H1 (cell line): ENCODE measurements at places on chromosomes 5 and 9.

GRCh38 chr5:2018390-2018724 lies 135.6 kb upstream of the IRX4 start:
- no peak for DNase-seq

DNA sequence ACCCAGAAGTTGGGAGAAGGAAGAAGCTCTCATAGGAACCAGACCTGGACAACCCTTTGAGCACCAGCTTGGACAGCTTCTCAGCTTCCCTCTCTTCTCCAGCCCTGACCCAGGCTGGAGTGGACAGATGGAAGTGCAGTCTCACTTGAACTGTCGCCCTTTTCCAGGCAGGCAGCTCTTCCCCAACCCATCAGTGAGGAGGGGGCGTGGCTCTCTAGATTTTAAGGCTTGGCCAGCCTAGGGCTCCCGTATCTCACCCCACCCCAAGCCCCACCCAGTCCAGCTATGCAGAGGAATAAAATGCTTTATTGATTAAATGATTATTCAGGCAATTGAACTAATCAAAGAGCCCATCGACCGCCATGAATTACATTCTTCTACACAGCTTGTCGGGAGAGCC lies 2.2 kb downstream of the PAX5 start:
- DNase-seq = no peak

DNA sequence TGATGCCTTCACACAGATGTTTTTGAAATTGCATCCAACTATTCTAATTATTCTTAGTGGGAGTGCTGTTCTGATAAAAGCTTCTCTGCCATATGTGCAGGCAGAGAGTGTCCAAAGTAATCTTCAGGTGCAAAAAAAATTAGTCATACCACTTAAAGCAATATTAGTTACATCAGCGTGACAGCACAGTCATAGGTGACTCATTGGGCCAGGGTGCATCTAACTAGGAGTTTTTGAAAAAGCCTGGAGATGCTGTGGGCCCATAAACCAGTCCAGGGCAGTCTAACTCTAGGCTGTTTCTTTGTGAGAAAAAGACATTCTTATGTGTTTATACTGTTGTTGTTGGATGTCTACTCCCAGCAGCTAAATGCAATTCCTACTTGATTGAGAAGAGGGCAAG lies 33.0 kb upstream of the C6 start:
- DNase-seq = no peak

GRCh38 chr9:131833083-131833482 lies 93.2 kb upstream of the RAPGEF1 start:
- no peak for DNase-seq

DNA sequence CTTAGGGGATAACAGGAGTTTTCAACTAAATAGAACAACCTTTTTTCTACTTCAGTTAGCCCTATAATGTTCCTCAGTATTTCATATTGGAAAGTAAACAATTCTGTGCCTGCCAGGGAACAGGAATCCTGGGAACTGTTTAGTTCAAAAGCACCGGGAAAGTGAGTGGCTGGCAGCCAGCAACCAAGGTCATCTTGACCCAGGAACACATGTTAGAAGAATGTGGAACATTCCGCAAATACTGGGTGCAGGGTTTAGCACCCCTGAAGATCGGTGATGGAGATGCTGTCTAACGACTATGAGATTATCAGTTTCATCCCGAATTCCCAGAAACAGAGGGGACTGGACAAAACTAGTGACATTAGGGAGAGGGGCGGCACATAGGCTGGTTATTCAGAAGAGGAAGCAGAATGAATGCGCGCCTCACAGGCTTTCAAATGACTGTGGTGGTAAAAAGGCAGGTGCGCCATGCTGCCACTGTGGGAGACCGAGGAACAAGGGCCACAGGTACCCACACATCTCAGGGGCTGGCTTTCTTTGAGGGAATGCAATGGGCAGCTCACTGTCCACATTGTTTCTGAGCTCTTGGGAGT lies 51.2 kb downstream of the IPPK start:
- no peak for DNase-seq

DNA sequence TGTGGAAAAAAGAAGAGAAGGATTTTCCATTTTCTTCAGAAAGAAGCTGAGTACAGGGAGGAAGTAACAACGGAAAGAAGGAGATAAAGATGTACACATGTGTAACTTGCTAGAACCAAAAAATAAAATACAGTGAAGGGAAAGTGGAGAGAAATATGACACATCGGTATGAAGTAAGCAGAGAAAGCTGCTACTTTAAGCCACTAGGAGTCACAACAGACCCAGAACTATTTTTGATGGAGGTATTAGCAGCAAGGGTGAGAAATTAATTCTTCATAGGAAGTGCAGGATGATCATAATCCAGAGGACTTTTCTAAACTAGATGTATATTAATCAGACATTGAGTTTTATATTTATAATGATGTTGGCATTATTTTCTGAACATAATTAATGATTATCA lies 88.5 kb downstream of the FAM174A start:
- DNase-seq = no peak

- DNase-seq = no peak
These were observed 84.9 kb downstream of the GNA14 start for GRCh38 chr9:77563174-77563573.

GRCh38 chr5:14902826-14903560 lies 31.4 kb upstream of the ANKH start:
- no peak for DNase-seq

GRCh38 chr9:131107760-131108159 lies 11.4 kb downstream of the AIF1L start:
- DNase-seq = no peak

DNA sequence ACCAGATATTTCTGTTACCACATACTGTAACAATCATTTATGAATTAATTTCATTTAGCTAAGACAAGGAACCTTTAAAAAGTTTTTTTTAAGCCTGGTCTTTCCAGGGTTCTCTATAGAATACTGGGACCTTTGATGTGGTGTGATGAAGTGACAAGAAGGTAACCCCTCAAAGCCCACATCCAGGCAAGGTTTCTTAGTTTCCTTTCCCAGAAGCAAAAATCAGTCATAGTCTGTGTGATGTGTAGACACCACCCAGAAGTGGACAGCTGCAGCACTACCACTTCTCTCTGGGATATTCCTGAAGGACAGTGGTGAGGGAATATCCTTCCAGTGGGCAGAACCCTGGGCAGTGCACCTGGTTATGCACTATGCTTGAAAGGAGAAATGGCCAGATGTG lies 115.6 kb downstream of the TTC39B start:
- DNase-seq = no peak

GRCh38 chr9:75911390-75911789 lies 20.9 kb downstream of the PCSK5 start:
- DNase-seq = no peak

GRCh38 chr5:108653201-108653600 lies 94.5 kb upstream of the FER start:
- DNase-seq = no peak

GRCh38 chr5:38060354-38060753 lies 198.0 kb upstream of the EGFLAM start:
- DNase-seq = no peak

GRCh38 chr5:132271251-132272246 lies 14.1 kb downstream of the PDLIM4 start:
- DNase-seq = no peak

GRCh38 chr9:121289026-121289771 lies 21.2 kb downstream of the GSN start:
- peak; percentile 67 for DNase-seq

DNA sequence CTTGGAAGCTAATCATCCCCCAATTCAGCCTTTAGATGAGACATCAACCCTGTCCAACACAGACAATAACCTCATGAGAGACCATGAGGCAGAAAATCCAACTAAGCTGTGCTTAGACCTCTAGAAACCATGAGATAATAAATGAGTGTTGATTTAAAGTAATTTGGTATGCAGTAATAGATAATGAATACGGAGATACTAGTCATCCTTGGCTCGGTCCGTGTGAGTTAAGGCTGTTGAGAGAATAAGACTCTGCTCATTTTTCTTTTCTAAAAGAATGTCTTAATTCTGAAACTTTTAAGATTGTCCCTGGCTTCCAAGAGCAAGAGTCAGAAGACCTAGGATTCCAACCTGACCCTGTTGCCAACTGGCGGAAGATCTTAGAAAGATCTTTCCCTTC lies 6.1 kb downstream of the TNC start:
- no peak for DNase-seq

GRCh38 chr9:130026583-130027340 lies 16.2 kb downstream of the FNBP1 start:
- no peak for DNase-seq

- DNase-seq = no peak
These were observed 64.1 kb downstream of the OSTF1 start for GRCh38 chr9:75152416-75152815.

GRCh38 chr5:179526978-179527377 lies 23.4 kb upstream of the RUFY1 start:
- no peak for DNase-seq

DNA sequence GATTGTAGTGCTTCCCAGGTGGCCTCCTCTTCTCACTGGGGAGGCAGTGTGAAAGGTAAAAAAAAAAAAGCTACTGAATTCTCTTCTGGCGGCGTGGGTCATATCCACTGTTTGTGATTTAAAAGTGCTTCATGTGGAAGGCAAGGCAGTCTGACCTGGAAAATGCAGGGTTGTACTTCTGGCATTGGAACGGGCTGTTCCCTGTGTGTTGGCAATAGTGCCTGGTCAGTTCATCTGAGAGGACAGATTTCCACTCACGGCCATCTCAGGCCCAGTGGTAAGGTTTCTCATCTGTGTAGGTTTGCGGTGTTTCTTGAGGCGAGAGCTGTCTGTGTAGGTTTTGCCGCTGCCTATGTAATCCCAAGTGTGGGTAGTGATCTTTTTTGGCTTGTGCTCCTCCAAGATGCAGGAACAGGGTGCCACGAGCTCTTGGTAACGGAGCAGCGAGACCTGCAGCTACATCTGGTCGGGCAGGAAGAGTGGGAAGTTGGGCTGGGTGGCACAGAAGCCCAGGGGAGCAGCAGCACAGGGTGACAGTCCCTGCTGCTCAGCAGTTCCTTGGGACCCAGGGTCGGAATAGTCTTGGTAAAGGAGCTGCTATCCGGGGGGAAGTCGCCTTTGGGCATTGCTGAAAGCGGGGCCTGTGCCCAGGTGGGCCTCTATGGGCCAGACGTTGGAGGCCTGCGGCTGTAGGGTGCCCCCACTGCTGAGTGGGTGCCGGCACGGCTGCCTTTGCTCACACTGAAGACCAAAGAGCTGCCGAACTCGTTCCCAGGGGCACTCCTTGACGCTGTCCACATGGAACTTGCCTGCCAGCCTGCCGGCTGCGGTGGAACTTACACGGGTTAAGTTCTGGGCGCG lies 11.2 kb downstream of the RCL1 start:
- DNase-seq = no peak

GRCh38 chr9:125304273-125304672 lies 42.6 kb downstream of the GAPVD1 start:
- no peak for DNase-seq

DNA sequence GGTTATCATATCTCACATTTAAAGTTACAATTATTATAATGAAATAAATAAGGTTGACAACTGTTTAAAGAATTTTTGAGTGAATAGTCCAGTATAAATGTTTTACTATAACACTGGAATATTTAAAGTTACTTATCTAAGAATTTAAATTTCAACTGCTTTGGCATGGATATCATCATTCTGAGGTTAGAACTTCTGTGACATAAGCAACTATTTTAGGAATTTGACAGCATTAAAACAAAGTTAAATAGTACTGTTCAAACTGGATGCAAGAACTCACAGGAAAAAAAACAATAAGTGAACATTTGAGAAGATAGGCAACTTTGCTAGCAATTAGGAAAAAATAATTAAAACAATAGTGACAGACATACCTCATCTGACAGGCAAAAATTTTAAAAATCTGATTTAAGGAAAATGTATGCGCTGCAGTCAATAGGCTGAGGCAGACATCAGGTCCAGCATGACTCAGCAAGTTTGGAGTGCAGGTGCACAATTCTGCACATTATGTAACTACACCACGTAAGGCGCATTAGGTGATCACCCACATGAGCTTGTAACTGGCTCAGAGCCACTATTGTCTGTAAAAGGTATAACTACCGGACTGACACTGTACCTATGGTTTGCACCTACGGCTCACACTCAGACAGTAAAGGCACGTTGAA lies 180.6 kb downstream of the PDE4D start:
- no peak for DNase-seq

DNA sequence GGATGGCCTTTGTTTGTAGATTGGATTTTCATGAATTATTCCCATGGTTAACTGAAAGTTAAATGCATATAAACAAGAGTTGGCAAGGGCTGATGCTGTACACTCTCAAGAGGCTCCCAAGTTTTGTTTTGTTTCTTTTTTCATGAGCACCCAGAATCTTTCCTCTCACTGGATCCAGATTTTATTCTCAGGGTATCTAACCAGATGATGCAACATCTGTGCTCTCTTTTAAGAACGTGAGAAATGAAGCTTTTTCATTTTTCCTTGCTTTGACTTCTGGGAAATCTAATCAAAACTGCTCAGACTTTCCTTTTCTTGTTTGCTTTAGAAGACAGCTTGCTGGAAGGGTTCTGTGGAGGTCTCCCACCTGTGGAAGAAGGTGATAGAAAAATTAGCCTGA lies 142.7 kb upstream of the SLC12A2 start:
- DNase-seq = no peak

DNA sequence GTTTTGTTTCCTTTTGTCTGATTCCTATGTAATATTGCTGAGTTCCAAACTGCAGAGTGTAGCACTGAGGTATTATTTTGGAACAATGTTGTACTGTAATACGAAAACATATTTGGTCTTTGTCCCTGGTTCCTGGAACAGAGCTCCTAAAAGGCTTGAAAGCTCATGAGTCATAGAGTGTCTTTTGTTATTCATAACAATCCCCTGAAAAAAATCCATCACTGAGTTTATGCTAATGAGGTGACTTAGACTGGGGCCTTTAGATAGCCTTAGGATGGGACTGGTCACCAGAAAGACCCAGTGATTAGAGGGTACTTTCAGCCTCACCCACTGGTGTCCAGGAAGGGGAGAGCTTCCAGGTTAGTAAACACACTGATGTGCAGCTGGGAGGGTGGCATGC lies 132.7 kb upstream of the POU5F2 start:
- DNase-seq = no peak

DNA sequence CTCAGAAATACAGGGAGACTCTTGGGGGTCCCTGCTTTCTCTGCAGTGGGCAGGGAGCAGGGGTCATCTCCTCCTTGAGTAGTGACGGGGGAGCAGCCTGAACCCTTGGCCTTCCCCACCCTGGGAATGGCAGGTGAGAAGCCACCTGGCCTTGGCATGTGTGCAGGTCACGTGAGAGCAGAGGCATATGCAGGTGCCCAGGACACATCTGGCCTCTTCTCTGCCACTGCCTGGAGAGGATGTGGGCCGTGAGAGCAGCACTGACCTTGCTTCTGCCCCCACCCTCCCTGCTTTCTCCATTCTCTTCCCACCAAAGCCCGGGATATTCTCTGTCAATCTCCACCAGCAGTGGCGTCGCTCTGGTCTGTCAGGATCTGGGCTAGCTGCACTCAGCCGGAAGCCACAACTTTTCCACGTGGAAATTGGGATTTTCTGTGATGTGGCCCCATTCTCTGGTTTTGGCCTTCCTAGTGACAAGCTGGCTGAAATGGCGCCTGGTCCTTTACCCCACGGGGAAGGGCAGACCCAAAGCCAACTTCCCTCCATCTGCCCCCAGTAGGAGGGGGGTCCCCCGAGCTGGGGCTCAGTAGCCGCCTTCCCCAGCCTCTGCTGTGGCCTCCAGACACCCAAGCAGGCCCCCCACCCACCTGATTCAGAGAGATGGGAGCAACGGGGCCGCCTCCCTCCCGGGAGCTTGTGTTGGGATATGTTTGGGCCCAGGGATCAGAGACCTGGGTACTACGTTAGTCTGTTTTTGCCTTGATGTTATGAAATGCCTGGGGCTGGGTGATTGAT lies 70.4 kb upstream of the FCN1 start:
- DNase-seq = no peak

- DNase-seq = no peak
These were observed 2.6 kb downstream of the IRF1 start for GRCh38 chr5:132487841-132488555.

GRCh38 chr5:141929398-141930058 lies 5.9 kb downstream of the DELE1 start:
- DNase-seq = no peak
